Stimulated activated CD4-positive, alpha-beta T cell treated with anti-CD3 and anti-CD28 coated beads, Interleukin-4, amount 100 ng/mL, for 1 hour (primary cell): ENCODE measurements at places on chromosomes 6 and 20.
A peak's percentile ranks its signal among the peaks of the same experiment; 100 is the strongest.

DNA sequence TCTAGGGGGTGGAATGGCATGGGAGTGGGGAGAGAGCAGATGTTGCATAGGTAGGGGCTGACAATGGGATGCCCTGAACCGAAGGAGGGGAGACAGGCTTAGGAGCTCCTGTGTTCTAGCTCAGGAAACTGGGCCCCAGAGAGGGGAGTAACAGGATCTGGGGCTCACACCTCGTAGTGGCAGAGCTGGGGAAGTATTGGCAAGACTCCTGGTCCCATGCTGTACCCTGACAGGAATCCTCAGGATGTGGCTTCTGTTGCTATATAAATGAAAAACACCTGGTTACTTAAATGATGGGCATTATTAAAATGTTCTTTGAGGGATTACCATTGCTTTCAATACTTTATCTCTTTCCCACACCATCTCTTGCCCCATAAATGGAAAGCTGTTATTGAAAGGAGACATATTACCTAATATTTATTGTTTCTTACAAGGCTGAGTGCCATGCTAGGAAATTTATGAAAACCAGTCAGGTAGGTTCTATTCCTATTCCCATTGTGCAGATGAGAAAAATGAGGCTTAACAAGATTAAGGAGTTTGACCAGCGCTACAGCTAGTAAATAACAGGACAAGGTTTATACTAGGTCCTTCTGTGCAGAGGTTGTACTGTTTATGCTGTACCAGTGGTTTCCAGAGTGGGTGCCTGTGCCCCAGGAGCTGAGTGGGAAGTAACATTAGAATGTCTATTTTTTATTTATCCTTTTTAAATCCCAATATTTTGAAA lies 35.3 kb upstream of the TCP11 start:
- no peak for DNase-seq

GRCh38 chr6:152984513-152984872 lies 1.7 kb upstream of the FBXO5 start:
- DNase-seq: no peak

DNA sequence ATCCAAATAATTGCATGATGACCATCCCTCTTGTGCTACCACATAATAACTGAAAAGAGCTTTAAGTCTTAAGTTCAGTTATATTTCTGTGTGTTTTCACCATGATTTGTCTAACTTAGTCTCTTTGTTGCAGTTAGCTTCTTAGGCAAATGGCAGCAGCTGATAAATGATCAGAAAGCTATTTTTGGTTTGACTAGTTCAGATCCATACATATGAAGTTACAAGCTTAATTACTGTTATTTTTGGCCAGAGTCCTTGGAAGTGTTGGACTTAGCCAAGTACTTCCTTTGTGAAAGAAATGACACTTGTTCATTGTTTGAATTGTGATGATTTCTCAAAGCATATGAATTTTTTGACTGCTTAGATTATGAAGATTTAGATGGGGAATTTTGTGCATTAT lies 54.2 kb downstream of the HIVEP1 start:
- DNase-seq: no peak

DNA sequence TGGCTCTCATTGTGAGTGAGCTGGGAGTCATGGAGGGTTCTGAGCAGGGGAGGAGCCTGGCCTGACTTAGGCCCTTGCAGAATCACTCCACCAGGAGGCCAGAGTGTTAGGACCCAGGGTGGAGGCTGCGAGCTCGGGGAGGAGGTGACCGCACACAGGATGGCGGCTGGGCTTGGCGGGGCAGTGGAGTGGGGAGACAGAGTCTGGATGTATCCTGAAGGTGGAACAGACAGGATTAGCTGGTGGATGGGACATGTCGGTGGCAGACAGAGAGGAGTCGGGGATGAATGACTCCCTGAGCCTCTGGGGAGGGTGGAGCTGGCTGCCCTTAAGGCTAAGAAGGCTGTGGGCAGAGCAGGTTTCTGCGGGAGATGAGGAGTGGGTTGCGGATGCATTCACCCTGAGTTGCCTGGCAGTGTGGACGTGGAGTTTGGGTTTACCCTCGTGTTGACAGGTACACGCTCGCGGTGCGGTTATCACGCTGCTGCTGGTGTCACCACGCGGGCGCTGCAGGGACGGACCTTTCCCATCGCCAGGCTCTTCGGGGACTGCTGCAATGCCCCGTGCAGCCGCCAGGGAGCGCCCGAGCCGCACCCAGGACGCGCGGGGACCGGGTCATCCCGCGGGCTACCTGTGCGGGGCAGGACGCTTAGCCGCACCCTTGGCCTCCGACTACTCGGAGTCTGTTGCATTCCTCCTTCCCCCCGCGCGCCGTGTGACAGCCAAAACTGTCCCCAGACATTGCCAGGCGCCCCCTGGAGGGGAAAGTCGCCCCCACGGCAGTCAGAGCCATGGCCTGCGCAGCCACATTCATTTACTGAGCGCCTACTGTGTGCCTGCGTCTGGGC lies 43.0 kb upstream of the PTGIS start:
- peak; percentile 75 for DNase-seq

- DNase-seq: no peak
Measured at GRCh38 chr20:47330933-47331708, 25.4 kb downstream of the ZMYND8 start.

DNA sequence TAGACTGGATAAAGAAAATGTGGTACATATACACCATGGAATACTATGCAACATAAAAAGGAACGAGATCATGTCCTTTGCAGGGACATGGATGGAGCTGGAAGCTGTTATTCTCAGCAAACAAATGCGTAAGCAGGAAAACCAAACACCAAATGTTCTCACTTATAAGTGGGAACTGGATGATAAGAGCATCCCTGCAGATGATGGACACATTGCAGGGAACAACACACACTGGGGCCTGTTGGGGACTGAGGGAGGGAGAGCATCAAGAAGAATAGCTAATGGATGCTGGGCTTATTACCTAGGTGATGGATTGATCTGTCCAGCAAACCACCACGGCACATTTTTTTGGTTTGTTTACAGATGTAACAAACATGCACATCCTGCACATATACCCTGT lies 470.5 kb upstream of the CITED2 start:
- no peak for DNase-seq

DNA sequence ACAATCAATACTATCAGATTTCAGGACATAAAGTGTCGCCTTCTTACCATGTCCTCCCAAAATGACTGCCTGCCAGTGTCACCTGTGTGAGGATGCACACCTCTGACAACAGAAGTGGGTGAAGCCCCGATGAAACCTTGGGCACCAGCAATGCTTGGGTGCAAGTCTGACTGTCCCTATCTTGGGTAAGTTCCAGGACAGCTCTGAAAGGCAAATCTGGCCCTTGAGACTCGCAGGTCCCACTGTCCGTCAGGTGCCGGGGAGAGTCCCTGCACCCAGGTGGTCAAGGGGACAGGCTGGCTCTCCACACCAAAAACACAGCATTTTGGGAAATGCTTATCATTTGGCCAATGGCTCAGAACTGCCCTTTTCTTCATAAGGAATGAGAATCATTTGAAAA lies 43.3 kb downstream of the EZR start:
- DNase-seq: no peak

- DNase-seq: no peak
Measured at GRCh38 chr6:52124126-52125121, 37.0 kb upstream of the PKHD1 start.

GRCh38 chr6:90403489-90404381 lies 107.1 kb upstream of the BACH2 start:
- DNase-seq: no peak

DNA sequence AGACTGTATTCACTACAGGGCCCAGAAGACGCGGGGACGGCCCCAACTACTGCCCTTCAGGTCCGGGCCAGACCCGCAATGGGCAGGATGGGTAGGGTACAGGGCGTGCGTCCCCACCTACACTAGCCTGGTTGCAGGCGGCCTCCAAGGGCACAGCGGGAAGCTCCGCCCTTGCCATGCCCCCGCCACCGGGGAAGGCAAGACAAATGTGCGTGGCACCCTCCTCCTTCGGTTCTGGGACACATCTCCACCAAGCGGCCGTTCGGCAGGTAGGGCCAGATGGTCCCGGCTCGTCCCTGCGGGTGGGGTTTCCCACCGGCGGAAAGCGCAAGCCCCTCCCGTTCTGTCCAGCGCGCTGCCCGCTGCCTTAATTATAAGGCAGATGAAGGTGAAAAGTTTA lies 5.6 kb downstream of the NXT1 start:
- DNase-seq: no peak

DNA sequence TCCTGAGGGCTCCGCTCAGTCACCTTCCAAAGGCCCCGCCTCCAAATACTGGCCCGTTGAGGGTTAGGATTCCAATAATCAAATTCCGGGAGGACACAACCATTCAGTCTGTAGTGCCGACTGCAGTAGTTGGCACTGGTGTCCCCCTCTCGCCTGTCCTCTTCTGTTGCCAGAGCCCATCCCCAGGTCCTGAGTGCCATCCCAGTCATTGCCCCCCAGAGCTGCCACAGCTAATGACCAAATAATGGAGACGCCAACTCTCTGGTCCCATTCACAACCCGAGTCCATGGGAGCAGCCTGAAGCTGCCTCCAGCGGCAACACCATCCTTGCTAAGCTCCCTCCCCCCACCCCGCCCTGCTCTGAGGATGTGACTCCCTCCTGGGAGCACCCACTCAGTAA lies 115.9 kb downstream of the JPH2 start:
- no peak for DNase-seq

GRCh38 chr6:137415127-137415833 lies 78.9 kb downstream of the OLIG3 start:
- DNase-seq: peak; percentile 51

DNA sequence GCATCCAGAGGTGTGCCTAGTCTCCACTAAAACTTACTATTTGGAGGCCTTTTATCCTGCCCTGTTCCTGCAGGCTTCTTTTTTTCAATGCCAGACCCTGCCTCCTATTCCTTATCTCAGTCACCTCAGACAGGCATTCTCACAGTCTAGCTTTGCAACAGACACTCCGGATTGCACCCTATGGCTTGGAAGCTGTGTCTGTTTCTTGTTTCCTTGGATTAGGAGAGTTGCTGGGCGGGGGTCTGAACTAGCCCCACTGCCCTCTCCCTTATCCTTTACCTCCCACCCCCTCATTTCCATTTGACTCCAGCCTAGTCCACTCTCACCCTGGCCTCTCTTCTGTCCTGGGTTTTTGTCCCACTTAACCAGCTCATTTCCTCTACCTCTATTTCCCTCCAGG lies 228.1 kb upstream of the CITED2 start:
- DNase-seq: no peak

DNA sequence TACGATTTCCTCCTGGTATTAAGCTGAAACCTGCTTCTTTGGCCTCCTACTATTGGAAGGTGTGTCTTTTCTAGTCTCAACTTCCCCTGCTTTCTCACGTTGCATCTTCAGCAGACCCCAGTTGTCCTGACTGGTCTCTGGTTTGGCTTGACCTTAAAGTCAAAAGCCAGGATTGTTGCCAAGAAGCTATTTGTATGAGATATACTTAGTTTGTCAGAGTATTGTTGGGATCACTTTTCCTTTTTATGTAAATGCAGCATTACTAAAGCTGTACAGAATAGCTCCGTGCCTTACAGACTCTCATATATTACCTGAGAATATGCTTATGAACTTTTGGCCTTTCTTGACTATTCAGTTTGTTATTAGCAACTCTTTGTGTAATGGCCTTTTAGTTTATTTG lies 61.1 kb downstream of the TSPYL4 start:
- no peak for DNase-seq

GRCh38 chr20:57335392-57335791 lies 5.8 kb downstream of the SPO11 start:
- DNase-seq: no peak

- no peak for DNase-seq
Measured at GRCh38 chr6:30244560-30244959, 31.4 kb upstream of the TRIM26 start.

GRCh38 chr20:13821876-13822275 lies 37.0 kb downstream of the NDUFAF5 start:
- no peak for DNase-seq

DNA sequence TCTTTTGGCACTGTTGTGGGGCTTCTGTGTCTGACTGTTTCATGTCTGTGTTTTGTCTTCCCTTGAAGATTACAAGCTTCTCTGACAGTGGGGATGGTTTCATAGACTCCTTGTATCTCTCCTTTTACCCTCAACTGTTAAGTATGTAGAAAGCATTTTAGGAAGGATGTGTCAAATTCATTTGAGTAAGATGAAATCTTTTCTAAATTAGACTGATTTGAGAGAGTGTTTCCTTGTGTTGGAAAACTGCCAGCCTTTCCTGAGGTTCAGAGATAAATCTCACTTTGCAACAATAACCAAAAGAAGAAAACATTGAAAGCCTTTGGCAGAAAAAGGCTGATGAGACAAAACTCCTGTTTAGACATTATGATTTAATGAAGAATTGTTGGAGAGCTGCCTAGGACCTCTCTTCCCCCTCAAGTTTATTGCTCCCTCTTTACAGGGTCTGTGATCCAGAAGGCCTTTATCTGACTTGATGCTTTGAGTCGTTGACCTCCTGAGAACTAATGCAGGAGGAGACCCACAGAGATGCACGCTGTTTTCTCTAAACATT lies 68.3 kb downstream of the ANKS1A start:
- no peak for DNase-seq

DNA sequence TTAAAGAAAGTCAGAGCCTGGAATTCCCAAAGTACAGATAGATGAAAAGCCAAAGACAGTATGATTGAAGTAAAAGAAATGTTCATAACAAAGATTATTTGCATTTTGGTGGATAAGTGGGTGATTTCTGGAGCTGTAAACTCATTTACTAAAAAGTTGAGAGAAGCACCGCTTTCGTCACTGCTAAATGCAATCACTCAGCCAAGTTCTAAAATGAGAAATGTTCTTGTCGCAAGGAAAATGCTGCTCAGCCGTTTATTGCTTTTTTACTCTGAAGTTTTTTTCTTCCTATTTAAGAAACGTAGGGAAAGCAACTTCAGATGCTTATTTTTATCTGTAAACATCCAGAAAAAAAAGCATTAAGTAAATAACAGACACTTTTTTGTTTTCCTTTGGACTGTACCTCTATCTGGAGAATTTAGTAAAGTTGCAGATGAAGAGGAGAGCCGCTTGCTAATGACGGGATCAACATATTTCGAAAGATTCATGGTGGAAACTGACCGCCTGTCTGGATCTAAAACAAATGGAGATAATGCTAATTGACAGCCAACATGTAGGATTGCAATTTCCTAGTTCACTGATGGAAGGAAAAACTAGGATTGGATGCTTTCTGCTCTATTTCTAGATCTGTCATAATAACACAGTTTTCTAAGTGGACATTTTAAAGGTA lies 93.8 kb upstream of the BCLAF1 start:
- DNase-seq: no peak

GRCh38 chr6:45538641-45539547 lies 161.2 kb upstream of the SUPT3H start:
- DNase-seq: no peak
